ENCODE measurements at places on chromosomes 6 and 20.

DNA sequence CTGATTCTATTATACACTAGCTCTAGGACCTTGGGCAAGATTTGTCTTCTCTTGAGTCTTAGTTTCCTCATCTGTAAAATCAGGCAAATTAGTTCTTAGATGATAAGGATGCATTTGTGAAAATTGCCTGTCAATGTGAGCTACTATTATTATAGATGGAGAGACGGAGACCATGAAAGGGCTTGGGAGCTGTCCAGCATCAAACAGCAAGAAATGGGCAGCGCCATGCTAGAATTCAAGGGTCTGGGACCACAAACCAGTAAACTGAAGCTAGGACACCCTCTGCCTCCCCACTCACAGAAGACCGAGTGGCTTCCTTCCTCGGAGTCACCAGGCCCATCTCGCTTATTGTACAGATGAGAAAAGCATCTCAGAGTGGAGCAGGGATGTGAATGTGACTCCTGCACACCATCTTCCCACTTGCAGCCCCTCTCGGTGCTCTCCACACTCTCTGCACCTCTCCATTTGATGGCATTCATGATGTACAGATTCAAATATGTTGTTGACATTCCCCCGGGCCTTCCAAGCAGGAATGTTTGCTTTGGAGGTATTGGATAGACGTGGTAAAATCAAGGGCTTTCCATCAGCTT, 24.1 kb upstream of the BPIFA3 start:
- DNase-seq = no peak

DNA sequence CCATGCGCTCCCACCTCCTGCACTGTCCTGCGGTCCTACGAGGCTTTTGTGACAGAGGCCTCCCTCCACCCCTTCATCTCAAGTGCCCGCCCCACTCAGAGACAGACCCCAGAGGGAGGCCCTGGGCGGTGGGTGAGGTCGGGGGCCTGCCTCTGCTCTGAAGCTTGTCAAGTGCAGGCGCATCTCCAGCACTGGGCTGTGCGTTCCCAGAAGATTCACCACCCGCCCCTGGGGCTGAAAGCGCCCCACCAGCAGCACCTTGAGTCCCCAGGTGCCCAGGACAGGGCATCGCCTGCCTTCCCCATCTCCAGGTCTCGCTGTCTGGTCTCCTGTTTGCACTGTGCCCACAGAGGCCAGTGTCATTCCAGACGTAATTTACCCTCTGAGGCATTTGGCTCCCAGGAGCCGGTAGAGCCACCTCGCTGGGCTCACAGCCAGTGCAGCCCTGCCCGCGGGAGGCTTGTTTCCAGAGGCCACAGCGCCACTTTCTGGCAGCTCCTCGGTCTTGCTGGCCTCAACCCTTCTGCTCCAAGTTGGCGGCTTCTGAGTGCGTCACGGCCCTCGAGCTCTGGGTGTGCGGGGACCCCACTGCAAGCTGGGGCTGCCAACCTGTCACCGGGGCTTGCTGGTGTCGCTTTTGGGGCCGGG, 191.1 kb downstream of the TAF4 start:
- DNase-seq = no peak

GRCh38 chr6:105163183-105163582, 16.6 kb downstream of the POPDC3 start:
- no peak for DNase-seq

DNA sequence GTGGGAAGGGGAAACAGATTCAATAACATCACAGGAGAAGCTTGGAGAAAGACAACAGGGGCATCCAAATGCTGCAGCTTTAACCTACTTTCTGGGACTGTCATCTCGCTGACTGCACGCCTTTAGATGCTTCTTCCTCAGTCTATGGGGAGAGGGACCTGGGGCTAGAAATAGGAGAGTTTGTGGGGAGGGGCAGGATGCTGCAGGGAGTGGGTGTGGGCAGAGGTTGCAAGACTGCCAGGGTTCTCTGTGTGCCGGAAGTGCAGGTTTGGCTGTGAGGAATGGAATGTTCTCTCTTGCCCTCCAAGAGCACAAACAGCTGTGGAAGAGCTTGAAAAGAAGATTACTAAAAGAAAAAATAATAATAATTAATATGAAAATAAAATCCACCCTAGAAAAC, 93.2 kb downstream of the FOXO3 start:
- no peak for DNase-seq

- DNase-seq = no peak
These were observed 579.9 kb downstream of the MAFB start for GRCh38 chr20:40109136-40109535.

- no peak for DNase-seq
These were observed 140.8 kb downstream of the FARS2 start for GRCh38 chr6:5401845-5402738.

DNA sequence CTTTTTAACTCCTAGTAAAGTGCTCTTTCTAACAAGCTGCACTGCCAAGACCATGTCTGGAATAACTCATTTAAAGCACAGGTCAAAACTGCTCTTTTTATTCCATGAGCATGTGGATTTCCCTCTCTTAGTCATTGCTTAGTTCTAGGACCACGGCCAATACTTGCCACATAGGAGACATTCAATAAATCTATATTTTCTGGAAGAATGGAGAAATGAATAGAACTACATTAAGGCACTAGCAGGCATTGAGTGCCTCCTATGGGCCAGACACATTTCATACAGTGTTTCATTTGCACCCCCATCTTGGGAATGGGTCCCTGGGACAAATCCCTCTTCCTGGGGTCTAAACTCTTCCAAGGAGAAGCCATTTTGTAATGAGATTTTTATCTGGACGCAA, 552.8 kb upstream of the CITED2 start:
- DNase-seq = no peak

DNA sequence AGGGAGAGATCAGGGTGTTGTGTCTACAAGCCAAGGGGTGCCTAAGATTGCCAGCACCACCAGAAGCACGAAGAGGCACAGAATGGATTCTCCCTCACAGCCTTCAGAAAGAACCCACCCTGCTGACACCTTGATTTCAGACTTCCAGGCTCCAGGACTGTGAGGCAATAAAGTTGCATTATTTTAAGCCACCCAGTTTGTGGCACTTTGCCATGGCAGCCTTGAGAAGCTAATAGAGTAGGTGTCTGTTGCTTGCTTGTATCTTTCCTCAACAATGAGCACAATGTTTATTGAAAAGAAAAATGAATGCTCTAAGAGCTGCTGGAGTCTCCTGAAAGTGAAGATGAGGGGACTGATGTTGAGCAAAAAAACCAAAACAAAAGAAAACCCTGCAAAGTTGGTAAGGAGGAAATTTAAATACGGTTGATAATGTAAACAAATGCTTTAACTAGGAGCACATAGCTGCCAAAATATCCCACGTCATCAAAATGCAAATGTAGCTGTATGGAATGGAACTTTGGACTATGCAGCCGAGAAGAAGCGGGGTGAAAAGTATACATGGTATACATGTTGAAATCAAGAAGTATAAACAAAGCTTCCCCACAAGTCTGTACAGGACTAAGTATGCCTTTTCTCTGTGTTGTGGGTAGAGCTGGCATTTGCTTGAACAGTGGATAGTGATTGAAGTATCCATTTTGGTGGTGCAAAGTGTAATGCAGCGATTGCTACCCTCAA, 8.0 kb downstream of the IL20RA start:
- no peak for DNase-seq
